ENCODE measurements at places on chromosomes 4 and X.

DNA sequence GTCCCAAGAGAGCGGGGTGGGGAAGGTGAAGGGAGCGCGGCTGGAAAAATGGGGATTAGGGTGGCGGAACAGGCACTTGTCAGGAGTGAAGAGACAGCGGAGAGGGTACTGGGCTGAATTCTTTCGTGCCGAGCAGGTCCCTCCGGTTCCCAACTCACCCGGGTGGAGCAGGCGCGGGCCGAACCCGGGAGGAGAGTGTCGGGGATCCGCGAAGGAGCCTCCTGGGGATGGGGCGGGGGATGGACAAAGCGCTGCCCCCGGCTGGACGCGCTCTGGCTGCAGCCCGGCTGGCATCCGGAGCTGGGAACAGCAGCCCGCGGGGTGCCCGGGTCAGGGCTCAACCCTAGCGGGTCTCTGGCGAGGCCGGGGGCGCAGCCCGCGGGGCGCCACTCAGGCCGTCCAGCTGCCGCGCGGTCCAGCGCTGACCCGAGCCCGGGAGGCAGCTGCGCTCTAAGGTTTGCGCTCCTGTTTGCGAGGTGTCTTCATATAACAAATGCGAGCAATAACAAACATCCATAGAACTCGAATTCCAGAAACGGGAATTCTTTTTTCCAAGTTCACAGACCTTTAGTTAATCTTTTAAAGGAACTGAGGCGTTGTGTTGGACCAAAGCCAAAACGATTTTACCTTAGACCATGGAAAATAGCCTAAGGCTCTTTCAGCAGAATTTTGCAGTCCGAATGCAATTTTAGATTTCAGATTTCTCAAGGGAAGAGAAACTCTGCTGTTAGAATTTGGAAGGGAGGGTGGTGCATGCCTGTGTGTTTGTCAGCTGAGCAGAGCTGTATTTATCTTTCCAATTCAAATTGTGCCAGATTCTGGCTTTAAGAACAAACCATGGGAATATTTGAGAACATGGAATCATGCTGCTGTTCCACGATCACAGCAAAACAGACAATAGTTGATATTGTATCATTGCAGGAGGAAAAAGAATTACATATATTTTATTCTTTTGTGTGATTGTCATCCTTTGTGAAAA, 744 bp downstream of the NPY5R start:
- DNase-seq, result no peak

- DNase-seq, result no peak
Observed at GRCh38 chr4:9384126-9384525, 21.2 kb downstream of the USP17L30 start.

GRCh38 chrX:12447448-12448064, 309.3 kb downstream of the FRMPD4 start:
- no peak for DNase-seq

DNA sequence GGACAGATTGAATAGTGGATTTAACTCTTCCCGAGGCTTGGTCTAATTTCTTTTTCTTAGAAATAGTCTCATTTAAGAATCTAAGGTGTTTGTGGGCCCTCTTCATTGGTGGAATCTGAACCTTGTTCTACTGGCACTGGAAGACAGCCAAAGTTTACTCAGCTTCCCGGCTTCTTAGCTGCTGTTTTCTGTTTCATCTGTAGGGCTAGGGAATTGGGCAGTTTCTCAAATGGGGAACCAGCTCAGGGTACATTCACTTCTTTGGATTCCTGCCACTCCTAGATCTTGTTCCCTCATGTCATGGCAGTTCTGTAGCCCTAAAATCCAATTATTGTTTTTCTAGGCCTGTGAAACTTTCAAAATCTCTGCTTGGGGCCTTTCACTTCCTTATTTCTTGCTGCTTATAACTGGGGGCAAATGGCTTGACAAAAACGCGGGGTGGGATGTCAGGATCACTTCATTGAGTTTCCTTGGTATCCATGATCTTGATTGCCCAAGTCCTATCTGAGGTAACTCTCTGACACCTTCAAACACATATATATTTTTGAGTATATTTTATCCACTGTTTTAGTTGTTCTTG, 985.0 kb downstream of the C4orf33 start:
- no peak for DNase-seq

DNA sequence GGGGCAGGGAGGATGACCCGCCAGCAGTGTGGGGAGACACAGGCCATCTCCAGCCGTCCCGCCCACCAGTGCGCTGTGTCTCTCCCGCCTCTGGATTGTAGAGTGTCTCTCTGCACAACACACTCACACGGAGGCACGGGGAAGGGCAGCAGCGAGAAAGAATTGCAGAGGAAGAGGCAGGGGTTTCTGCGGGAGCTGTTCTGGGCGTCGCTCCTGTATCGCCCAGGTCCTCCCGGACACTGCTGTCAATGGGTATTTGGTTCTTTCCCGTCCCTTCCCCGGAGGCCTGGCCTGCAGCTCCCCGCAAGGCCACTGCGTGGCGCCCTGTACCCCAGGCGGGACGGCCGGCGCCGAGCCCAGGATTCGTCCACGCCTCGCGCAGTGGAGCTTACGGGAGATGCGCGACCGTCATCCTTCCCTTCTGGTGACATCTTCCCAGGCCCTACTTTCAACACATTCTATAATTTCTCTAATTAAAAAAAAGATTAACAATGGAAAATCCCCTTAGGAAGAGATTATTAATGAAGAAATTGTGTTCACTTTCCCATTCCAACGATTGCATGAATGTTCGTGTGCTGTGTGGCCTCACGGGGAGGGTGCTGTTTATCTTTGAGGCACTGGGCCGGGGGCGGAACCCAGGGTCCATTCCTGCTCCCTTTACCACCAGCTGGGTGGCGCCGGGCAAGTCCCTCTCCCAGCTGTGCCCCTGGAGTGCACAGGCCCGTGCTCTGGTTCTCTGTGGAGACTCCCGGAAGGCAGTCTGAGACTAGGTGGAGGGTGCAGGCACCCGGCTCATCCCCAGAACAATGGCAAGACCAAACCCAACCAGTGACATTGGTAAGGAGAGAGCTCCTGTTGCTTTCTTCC, 95.7 kb downstream of the CPZ start:
- DNase-seq, result no peak

DNA sequence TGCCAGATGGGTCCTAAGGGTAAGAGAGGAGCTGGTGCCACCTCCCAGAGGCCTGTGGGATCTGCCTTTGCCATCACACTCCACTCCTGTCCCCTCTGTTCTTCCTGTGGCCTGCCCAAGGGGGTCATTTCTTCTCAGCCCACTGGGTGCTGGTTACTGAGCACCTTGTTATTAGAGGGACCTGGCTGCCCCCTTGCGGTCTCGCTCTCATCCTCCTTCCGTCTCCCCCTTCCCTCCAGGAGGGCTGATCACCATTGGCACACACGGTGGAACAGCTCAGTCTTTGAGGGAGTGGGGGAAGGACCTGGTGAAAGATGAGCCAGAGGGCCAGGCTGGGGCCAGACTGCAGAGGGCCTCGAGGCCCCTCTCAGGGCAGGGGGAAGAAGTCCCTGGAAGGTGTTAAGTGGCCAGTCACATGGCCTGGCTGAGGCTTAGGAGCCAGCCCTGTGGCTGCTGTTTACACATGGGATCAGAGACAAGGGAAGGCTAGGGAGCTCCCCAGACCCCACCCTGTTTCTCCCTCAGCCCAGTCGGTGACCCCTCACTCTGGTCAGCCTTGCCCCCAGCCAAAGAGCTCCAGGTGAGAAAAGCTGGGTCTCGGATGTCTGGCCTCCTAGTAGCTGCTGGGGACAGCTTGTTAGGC, 68.1 kb downstream of the MTMR1 start:
- no peak for DNase-seq

- DNase-seq, result no peak
Observed at GRCh38 chr4:142480244-142480643, 365.9 kb downstream of the INPP4B start.

DNA sequence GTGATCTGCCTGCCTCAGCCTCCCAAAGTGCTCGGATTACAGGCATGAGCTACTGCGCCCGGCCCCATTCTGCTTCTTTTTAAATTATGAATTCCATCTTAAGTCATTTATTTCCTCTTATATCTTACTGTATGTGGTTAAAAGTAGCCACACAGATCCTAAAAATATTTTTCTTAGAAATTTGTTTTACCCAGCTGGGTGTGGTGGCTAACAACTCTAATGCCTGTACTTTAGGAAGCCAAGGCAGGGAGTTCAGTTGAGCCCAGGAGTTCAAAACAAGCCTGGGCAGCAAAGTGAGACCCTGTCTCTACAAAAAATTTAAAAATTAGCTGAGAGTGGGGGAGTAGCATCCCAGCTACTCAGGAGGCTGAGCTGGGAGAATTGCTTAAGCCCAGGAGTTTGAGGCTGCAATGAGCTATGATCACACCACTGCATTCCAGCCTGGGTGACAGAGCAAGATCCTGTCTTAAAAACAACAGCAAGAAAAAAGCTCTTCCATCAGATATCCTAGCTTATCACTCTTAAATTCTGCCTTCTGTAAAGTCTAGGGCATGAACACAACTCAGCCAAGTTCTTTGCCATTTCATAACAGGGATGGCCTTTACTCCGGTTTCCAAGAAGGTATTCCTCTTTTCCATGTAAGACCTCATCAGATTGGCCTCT, 15.1 kb upstream of the AFF1 start:
- DNase-seq, result no peak

- DNase-seq, result no peak
Observed at GRCh38 chr4:80086296-80086695, 13.3 kb upstream of the ANTXR2 start.

GRCh38 chr4:76055016-76055415, 19.1 kb upstream of the CXCL11 start:
- DNase-seq, result no peak

DNA sequence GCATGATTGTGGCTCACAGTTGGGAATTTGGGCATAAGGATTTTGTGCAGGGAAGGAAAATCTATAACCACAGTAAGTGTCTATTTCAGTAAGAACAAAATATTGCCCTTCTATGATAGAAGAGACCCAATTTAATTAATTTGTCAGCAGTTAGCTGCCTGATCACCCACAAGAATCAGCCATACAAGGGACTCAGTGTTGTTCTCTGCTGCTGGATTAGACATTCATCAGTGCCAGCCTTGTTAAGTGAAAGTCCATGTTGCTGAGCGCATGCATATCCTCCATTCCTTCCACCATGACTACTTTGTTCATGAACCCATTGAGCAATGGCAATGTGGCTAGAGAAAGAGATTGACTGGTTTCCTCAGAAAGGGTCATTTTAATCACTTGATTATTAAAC, 125.3 kb upstream of the PDHA2 start:
- no peak for DNase-seq

GRCh38 chrX:121308276-121308805, 260.9 kb downstream of the GLUD2 start:
- peak; percentile 54 for DNase-seq

DNA sequence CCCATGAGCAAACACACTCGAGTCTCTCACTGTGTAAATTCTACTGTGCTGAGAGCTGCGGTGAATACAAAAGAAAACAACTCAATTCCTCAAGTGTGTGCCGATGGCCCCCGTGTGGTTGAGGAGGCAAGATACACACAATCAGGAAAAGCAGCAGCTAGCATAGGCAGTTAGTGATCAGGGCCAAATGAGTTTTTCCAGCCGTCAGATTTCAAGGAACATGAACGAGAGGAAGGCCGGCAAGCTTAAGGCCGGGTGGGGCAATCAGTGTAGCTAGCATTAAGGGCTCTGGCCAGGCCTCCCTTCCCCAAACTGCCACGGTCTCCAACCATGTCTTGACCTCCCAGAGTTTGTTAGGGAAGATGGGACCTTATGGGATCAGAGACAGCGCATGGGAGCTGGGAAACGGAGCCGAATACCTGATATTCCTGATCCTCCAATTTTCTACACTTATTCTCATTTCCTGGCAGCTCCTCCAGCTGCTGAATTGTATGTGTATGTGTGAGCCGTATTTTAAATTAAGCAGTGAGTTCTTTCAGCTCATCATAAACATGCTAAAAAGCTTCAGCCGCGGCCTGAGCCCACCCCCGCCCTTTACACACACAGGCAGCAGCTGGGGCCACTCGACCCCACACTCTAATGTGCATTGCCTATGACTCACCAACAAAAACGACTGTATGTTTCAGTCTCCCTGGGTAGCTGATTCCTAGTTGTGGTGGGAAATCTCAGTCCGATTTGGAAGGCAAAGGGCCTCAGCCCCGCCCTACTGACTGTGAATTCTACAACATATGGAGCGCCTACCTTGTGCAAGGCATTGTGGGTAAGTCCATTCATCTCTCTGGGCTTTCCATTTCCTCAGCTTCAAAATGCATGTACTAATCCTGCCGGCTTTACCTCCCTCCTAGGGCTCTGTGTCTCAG, 59.9 kb downstream of the RTL9 start:
- no peak for DNase-seq

DNA sequence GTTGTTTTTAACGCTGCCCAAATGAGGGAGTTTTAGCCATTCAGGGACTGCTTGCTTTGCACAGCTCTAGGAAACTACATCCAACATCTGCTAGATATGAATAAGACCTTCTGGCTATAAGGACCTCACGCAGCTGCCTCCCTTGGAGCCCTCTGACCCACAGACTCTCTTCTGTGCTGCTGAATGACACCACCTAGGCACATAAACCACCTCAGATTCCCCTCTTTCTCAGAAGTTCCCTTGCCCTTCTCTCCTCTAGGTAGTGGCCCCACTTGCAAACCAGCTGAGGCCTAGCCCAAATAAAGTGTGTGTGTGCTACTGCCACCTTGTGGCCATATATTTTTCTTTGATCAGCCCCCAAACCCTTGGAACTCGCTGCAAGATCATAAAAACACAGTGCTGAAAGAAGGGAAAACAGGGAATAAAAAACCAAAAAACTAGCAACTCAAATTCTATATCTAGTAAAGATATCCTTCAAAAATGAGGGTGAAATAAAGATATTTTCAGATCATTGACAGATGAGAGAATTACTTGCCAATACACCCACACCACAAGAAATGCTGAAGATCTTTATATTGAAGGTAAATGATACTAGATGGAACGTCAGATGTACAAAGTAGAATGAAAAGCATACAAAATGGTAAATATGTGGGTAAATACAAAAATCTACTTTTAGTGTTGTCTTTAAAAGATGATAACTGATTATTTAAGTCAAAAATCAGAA, 265.9 kb downstream of the ADAMTS3 start:
- peak; percentile 35 for DNase-seq
